ENCODE measurements at places on chromosomes 4 and X. TPM values are rescaled to one million over a fixed set of nuclear protein-coding genes. Genes with fewer than 3 reads are reported as not detected.

- DNase-seq: peak; percentile 68
These were observed at the start of gene IDS for GRCh38 chrX:149504915-149505651. TSS of gene IDS (minus strand) at chrX:149505306. CDS start at chrX:149505137, 169 bp downstream.

GRCh38 chr4:8191136-8191747 lies 7.8 kb upstream of the SH3TC1 start:
- peak; percentile 69 for DNase-seq

The CRMP1 gene
- total RNA-seq: not detected

DNA sequence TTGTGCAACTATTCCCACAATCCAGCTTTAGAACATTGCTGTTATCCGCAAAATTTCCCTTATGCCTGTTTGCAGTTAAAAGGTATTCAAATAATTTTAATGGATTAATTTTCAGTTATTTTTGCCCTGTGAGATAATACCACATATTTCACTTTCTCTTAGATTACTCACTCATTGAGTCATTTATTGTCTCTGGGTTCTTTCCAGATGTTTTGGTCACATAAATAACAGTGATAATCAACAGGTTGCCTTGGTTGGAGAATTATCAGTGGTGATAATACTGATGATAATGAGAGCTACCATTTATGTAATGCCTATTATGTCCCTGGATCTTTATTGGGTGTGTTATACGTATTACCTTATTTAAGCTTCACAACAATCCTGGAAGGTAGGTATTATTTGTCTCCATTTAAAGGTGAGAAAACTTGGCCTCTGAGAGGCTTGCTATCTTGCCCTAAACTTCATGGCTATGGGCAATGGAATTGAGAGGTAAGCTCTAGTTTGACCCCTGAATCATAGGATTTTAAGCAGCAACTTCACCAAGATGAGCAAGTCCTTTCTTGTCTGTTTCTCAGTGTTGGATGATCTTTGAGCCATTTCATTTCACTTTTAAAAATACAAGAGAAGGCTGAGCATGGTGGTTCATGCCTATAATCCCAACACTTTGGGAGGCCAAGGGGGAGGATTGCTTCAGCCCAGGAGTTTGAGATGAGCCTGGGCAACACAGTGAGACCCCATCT lies 87.4 kb downstream of the KIT start:
- no peak for DNase-seq

GRCh38 chr4:15374656-15375055 lies 53.2 kb upstream of the C1QTNF7 start:
- no peak for DNase-seq

The NPY2R gene
- not detected for total RNA-seq

DNA sequence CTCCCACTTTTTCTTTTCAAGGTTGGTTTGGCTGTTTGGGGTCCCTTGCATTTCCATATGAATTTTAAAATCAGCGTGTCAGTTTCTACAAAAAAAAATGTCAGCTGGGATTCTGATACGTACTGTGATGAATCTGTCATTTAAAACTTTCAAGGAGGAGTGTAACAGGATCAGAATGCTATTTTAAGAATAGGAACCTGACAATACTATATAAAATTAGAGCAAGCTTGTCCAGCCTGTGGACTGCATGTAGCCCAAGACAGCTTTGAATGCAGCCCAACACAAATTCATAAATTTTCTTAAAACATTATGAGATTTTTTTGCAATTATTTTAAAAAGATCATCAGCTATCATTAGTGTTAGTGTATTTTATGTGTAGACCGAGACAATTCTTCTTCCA lies 56.5 kb downstream of the TMEM164 start:
- no peak for DNase-seq

Data from HCT116 (cell line).